Glutamatergic neuron (in vitro differentiated cells): ENCODE measurements at places on chromosomes 3 and 15.
A peak's percentile ranks its signal among the peaks of the same experiment; 100 is the strongest.

DNA sequence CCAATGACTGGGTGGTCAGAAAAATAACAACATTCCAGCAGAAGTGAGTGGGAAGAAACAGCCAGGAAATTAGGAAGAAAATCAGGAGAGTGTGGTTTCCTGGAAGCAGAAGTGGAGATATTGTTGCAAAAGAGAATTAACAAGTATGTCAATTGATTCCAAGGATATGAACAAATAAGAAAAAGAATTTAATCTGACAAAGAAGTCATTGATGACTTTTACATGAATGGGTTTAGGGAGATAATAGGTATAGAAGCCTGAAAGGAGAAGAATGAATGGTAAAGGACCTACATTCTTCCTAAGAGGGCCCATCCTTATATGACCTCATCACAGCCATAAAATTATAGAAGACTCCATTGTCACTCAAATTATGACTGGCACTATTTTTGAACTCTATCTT lies 1440.1 kb downstream of the OTOL1 start:
- DNase-seq = no peak

DNA sequence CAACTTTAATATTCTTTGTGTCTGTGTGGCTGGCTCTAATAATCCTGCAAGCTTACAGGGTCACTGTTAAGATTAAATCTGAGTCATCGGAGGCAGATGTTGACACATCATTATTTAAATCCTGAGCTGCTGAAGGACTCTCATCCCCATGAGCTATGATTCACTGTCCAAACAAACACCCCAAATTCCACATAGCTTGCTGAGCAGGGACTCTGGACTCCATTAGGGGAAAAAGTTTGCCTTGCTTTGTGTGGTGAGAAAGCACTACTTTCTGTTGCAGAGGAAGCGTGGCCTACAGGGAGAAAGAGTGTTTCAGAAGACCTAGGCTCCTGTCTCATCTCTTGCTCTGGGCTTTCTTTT lies 213.7 kb downstream of the PDCD6IP start:
- no peak for DNase-seq

DNA sequence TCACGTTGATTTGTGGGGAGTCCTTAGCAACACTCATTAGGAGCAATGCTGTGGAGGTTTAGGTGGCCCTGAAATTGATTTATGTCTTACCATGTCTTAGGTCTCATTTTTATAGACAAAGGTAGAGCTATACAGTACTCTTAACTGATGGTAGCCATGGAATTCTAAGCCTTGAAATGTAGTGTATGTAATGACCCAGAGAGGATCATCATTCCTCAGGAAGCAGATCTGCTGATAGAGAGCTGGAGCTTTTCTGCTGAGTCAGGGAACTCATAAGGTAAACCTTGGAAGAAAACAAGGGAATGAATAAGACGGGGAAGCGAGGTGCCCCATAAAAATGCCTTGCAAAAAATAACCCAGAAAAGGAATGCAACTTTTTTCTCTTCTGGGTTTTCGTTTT lies 34.0 kb upstream of the ZNF639 start:
- DNase-seq = no peak

DNA sequence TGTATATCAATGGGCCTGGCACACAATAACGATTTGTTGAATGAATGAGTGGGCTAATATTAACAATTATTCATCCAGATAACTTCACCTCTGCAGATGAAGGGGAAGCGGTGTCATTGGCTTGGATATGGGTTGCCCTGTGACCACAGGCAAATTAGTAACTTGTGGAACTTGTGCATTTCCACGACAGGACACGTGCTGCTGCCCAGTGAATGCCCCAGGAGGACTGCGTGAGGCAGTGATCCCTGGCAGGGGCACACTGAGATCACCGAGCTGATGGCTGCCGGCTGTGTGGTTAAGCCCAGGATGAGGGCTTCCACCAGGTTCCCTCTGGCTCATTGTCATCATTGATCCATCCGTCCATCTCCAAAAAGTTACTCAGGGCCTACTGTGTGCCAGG lies 84.1 kb upstream of the HACD2 start:
- no peak for DNase-seq

DNA sequence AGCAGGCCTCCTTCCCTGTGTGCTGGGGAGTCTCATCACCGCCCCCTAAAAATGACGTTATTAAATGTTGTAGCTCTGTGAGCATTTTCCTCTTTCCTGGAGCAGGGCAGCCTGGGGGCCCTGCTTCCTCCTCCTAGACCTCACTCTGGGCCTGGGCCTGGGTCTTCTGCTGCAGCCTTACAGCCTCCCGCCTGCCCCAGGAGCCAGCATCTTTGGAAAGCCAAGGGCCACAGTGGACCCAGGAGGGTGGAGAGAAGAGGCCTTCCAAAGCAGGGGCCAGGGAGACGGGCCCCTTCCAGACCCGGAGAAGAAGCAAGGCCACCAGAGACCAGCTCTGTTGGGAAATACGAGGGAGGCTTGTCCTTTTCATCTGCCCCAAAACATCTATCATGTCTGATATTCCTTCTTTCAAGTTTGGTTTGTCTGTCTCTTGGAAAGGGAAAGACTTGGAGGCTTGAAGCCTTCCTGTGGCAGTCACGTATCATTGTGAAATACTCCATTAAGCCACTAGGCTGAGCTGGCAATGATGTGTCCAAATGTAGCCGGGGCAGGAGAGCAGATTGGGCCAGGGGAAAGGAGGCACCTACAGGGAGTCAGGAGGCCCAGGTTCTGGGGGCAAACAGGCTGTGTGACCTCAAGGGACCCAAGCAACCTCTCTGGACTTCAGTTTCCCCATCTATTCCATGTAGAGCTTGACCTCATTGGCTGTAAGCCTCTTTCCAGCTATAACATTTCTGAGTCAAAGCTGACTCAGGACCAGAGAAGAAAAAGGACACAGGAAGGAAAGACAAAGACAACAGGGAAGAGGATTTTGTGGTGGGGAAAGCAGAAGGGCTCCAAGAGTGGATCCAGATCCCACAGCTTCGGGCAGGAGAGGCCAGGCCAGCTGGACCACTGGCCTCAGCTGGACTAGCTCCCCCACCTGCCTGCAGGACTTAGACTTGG lies 31.1 kb downstream of the CYP11A1 start:
- no peak for DNase-seq

DNA sequence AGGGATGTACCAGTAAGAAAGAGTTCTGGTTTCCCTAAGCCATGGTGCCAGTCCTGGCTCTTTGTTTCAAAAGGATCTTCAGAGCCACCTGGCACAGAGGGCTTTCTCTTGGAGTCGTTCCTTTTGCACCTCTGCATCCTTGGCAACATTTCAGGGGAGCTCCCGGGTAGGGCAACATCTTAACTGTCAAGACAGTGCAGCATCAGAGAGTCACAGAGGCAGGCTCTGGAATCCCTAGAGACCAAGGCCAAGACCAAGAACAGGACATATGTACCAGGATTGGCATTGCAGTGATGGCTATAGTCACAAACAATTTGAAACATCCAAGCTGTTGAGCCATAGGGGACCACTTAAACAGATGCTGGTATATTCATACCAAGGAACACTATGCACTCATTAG lies 129.4 kb upstream of the ADPGK start:
- DNase-seq = no peak

GRCh38 chr15:70351941-70352774 lies 254.4 kb upstream of the TLE3 start:
- no peak for DNase-seq

DNA sequence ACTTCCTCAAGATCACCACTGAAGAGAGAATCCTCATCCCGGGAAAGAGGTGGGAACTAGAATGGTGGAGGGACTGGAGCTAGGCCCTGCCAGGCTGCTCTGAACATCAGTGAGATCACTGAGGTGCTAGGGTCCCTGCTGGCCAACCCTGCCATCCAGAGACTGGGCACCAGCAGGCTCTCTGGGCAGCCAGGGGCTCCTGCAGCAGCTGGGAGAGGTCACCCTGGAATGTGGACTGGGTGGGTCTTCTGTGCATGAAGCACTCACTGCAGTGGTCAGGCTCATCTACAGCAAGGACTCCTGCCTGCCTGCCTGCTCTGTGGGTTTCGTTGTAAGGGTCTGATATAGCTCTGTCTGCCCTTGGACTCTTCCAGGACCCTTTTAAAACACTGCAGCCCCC lies 24.9 kb downstream of the ALS2CL start:
- no peak for DNase-seq

- DNase-seq = no peak
Observed at GRCh38 chr15:99997112-99997651, 263.9 kb upstream of the LYSMD4 start.

DNA sequence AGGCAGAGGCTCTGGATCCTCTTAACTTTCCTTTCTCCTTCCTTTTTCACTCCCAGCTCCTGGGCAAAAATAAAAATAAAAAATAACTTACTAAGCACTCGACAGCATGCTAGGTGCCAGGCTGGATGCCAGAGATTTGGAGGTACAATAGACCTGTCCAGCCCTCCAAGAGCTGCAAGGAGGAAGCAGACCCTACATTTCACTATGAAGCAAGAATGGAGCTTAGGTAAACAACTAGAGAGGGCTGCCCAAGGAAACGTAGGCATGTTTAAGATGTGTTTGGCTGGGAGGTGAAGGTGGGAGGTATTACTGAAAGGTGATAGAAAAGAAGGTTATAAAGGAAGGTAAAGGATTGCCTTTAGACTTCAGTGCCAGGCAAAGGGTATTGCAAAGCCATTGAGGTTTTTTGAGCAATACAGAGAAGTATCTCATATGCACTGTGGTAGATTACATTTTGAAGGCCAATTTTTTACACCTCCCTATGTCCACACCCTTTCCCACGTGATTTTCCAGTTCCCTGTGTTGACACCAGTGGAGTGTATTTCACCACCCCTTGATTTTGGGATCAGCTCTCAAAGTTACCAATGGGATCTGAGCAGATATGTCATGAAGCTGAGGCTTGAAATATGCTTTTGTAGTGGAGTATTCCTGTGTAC lies 69.1 kb downstream of the DCLK3 start:
- DNase-seq = no peak

GRCh38 chr15:31439328-31439727 lies 112.7 kb downstream of the KLF13 start:
- DNase-seq = no peak

DNA sequence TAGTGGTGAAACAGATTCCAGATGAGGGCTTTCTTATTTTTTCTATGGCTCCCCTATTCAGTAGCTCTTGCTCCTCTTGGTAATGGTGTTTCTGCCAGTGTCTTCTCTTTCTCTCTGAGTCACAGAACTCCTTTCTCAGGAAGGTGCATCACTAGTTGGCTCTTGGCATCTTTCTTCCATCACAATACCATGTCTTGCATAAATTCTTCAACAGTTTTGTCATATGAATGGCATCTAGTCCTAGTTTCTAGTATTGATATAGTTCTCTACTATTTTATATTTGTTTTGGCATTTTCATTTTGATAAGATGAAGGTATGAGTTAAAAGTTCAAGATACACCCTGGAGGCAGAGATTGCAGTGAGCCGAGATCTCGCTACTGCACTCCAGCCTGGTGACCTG lies 51.0 kb downstream of the REC114 start:
- DNase-seq = no peak

DNA sequence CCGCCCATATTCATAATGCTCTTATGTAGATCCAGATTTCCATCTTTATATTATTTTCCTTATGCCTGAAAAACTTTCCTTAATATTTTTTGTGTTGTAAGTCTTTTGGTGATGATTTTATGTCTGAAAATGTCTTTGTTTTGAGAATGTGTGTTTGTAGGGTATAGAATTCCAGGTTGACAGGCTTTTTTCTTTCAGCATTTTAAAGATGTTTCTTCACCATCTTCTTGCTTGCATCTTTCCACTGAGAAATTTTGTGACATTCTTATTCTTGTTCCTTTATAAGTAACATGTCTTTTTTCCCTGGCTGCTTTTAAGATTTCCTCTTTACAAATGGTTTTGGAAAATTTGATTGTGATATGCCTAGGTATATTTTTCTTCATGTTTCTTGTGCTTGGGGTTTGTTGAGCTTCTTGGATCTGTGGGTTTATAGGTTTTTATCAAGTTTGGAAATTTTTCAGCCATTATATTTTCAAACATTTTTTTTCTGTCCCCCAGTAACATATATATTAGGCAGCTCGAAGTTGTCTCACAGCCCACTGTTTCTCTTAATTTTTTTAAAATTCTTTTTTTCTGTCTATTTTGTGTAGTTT lies 27.1 kb upstream of the SLC22A13 start:
- DNase-seq = no peak

DNA sequence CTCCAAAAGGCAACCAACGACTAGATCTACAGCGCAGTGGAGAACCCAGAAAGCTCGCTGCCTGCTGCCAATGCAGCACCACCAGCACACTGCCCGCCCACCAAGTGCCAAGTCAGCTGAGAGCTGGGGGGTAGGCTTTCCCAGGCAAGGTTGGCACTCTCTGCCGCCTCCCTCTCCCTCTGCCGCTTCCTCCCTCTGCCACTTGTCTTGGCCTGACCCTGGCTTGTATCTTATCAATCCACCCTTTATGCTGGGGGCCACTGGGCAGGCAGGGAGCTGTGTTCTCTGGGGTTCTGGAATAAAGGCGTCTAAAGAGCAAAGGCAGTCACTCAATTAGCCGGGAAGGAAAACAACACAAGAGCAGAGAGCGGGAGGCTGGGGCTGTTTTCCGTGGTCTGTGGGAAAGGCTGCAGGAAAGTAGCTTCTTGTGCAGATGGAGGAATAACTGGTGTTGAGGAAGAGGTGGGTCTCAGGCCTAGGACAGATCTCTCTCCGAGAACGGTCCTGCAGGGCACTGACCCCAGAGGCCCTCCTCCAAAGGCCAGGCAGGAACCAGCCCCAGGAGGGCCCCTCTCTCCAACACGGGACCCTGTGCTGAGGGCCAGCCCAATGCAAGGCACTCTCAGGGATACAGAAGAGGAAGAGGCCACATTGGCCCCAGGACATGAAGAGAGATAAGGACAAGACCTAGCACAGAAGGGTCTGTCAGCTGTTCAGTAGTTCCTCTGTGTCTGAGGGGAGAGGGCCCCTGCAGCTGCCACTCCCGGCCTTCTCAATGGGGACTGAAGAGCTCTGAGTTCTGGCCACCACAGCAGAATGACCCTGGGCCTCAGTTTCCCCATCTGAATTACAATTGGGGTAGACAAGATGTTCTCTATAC lies 30.8 kb downstream of the ACSBG1 start:
- no peak for DNase-seq

GRCh38 chr3:34132069-34132692 lies 333.8 kb downstream of the PDCD6IP start:
- DNase-seq = peak; percentile 24

- DNase-seq = no peak
Observed at GRCh38 chr3:69463531-69463930, 77.6 kb upstream of the FRMD4B start.

- DNase-seq = peak; percentile 82
Observed at GRCh38 chr15:85831415-85832113, 36.8 kb upstream of the KLHL25 start.

- DNase-seq = no peak
Observed at GRCh38 chr3:193827871-193828270, 234.9 kb downstream of the OPA1 start.

DNA sequence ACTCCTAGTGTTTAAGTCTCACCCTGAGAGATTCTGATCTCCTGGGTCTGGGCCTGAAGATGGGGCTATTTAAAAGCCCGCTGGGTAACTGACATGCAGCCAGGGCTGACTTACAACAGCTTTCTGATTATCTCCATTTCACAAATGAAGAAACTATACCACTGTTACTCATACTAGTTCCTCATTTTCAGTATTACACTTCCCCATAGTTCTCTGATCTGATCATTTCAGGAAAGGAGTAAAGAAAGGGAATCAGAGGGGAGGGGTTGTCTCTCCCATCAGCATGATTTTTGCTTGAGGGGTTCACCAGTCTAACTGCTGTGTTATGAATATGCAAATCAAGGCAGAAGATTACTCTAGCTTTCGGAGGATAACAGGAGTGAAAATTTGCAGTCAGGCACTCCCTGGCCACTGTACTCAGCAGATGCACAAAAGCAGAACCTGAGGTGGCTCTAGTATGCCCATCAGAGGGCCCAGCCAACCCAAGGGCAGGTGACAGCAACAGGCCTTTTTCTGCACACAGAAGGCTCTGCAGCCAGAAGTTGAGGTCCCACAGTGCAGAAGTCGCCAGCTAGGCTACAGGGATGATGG lies 59.4 kb downstream of the DAPK2 start:
- no peak for DNase-seq
